ENCODE measurements at places on chromosomes 12 and 14.
A peak's percentile ranks its signal among the peaks of the same experiment; 100 is the strongest.

DNA sequence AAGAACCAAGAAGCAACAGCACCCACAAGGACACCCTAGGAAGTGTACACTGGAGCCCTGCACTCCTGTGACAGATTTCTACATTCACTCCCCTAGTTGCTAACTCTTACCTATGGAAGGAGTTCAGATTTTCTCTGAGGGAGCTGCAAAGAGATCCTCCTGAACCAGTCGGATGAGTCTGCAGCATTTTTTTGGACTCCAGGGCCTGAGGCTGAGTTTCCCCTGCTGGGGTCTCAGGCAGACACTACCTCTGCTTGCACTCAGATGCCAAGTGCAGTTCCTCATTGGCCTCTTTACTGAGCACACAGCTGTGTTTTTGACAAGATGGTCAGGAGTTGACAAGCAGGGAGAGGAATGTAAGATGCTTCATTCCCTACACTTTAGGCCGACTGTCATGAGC, 153.2 kb upstream of the RBM19 start:
- DNase-seq = no peak

DNA sequence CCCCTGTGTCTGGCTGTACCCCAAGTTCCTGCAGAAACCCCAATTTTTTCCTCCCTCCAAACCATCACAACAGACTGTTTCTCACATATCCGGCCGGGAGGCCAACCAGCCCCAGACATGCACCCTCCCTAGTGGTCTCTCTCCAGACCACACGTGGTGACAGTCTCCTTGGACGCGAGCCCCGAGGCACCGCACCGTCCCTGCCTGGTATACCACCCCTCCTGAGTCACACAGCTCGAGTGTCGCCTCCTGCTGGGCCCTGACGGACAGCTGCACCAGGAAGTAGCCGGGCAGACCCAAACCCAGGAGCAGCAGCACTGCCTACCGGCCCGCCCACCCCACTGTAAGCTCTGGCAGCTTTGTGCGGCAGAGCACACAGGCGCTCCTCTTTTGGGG, 97.4 kb downstream of the RFLNA start:
- no peak for DNase-seq

GRCh38 chr14:57797160-57797559, 68.7 kb downstream of the SLC35F4 start:
- DNase-seq = no peak

DNA sequence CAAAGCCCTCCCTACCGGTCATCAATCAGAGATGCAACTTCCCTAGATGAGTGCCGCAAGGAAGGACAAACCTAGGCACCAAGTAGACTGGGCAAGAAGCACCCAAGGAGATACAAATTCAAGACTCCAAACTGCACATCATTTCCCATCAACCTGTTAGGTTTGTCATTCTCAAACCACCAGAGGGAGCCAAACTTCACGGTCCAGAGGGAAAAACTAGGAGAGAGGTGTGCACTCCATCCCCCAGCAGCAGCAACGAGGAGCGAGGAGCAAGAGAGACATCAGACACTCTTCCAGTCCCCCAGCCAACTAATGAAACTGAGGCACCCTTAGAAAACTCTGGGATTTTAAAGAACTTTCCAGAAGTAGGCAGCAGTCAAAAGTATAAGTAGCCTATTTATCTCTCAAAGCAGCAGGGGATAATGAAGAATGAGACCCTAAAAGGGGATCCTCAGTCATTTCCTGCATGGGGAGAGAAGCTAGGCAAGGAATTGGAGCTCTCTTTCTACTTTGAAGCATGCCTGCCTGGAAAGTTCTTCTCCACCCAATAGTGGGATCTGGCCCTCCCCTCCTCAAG, 37.0 kb upstream of the NT5DC3 start:
- DNase-seq = peak; percentile 52

DNA sequence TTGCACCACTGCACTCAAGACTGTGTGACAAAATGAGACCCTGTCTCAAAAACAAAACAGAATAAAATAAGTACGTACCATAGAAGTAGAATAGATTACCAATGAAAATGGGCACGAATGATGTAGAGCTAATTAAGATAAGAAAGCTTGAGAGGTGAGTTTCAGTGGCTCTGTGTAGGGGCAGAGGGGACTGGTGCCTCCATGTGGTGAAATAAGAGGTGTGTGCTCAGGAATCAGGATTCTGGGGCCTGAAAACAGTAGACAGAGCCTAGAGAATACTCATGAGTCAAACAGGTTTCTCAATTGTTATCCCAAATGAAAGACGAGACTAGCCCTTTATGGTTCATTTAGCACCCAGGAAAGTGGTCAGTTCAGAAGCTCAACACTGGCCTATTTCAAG, 1145.1 kb downstream of the FLRT2 start:
- DNase-seq = no peak

DNA sequence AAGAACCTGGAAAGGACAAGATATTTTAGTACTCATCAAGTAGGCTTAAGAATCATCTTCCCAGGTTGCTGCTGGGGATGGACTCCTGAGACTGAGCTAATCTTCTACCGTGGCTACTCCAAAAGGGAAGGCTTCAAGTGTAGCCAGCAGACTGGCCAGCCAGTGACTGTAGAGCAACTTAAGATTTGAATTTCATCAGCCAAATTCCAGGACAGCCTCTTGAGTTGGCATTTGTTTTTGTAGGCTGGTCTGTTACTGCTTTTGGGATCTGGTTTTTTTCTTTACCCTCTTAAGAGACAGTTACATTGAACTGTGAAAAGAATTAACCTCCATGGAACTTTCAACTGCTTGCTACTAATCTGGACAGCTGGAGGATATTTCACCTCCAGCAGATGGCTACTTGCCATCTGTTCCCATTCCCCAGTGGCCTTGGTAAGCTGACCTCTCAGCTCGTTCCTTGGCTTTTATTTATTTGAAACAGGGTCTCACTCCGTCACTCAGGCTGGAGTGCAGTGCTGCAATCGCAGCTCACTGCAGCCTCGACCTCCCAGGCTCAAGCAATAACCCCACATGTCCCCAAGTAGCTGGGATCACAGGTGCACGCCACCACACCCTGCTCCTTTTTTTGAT, 20.7 kb downstream of the VTI1B start:
- no peak for DNase-seq

DNA sequence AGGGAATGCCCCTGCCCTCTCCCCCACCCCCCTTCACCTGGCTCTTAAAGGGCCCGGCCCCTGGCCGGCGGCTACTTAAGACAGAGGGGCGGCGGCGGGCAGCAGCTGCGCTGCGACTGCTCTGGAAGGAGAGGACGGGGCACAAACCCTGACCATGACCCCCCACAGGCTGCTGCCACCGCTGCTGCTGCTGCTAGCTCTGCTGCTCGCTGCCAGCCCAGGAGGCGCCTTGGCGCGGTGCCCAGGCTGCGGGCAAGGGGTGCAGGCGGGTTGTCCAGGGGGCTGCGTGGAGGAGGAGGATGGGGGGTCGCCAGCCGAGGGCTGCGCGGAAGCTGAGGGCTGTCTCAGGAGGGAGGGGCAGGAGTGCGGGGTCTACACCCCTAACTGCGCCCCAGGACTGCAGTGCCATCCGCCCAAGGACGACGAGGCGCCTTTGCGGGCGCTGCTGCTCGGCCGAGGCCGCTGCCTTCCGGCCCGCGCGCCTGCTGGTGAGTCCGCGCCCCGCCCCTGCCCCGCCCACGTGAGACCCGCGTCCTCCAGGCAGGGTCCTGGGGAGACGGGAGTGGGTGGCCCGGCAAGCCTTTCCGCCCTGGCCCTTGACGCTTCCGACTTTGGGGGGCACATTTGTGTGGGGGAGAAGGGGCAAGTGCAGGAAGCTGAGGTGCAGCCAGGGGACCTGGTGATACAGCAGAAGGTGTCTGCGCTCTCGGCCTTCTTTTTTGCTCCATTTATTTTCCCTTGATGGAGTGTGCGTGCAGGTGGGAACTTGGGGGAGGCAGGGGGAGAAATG, at the start of gene IGFBP6:
Gene IGFBP6, plus strand, starts transcription at position 104 of the 790 bp plus-strand sequence. Its CDS starts 51 bp downstream, at position 155.
- peak; percentile 66 for DNase-seq

GRCh38 chr12:52945389-52946232, 3.3 kb upstream of the KRT18 start:
- no peak for DNase-seq

DNA sequence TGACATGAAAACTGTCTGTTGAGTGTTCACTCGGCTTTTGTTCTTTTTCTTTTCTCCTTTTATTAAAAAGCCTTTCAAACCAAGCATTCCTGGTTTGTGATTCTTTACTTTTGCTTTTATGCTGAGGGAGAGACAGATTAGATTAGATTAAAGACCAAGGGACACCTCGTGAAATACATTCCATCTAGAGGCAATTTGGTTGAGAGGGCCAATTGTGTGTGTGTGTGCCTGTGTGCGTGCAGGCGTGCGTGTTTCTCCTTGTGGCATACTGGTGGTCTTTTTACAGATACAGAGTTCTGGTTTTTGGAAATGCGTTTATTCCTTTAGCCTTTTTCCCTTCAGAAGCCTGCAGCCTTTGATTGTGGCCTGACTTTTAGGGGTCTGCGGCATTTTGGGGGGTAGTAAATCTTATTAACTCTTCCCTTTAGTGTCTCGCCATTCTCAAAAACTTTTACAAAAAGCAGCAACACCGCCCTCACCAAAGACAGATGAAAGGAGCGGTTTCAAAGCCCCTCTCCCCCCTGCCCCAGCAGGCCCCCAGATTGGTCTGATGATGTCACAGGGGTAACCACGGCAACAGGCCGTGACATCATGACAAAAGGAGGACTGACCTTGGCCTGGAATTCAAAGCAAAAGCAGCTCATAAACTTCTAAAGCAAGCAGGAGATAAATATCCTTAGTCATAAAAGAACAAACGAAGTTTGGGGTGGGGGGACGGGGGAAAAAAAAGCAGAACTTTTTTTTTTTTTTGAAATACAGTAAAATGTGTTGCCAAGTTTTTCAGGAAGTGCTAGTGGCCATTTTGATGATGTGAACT, 84.1 kb upstream of the TBX3 start:
- no peak for DNase-seq

- no peak for DNase-seq
These were observed 399.0 kb downstream of the NAV3 start for GRCh38 chr12:78229591-78230101.

DNA sequence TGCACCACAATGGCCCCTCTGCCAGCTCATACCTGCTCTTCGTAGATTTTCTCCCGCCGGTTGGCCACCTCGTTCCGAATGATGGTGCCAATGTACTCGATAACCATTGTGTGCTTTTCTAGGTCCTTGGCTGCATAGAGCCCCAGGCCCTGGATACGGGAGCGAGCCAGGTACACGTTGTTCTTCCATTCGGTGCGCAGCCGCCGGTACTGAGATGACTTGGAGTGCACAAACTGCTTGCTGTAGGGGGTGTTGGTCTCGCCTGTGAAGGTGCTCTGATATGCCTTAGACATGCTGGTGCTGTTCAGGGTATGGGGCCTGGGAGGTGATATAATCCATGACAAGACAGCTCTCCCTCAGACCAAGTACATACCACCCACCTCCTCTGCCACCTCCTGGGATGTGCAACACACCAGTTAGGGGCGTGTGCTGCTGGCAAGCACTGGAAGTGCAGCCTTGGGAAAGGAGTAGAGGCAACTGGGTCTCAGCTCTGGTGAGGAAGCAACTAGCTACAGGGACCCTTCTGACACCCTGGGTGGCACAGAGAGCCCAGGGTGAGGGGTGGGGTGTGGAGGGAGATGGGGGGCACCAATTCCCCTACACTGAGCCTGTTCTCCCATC, 4.1 kb upstream of the PRKAG1 start:
- DNase-seq = no peak

GRCh38 chr14:91839749-91840148, 27.6 kb downstream of the TC2N start:
- DNase-seq = no peak
